Glutamatergic neuron (in vitro differentiated cells): ENCODE measurements at places on chromosomes 5 and 9. TPM values are rescaled to one million over a fixed set of nuclear protein-coding genes. Genes with fewer than 3 reads are reported as not detected.

GRCh38 chr9:131407717-131408195 lies 13.9 kb downstream of the PRRC2B start:
- no peaks in the 10 kb centered on the region for H3K36me3 ChIP-seq
- peak overlapping the region; percentile 98 for H3K27ac ChIP-seq
- H3K4me1 ChIP-seq = peaks cover 72% of the 10 kb centered on the region
- peaks cover 3% of the 10 kb centered on the region for H3K27me3 ChIP-seq
- DNase-seq = no peak

DNA sequence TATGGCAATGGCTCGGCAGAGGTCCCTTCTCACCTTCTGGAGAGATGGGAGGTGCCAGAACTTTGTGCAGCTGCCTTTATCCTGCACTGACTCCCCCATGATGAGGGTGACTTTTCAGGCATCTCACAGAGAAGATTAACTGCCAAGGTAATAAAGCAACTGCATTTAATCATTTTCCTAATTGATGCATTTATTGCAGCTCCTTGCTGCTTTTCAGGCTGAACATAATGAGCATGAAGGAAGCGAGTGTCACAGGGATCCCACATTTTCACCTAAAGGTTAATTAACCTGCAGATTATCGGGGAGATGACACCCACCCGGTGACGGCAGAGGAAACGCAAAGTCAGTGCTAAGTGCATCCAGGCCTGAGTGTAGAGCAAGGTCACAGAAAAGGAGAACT lies 154.3 kb downstream of the ICE1 start:
- no peak for DNase-seq
- no peaks in the 10 kb centered on the region for H3K36me3 ChIP-seq
- no peak overlapping the region for H3K27ac ChIP-seq
- no peak overlapping the region for H3K4me3 ChIP-seq

GRCh38 chr9:99221266-99221620 lies 499 bp downstream of the ALG2 start:
- peak overlapping the region; percentile 90 for H3K4me3 ChIP-seq
- H3K27ac ChIP-seq = peak overlapping the region; percentile 88
- peaks cover 5% of the 10 kb centered on the region for H3K36me3 ChIP-seq
- H3K4me1 ChIP-seq = peaks cover 18% of the 10 kb centered on the region
- DNase-seq = no peak

DNA sequence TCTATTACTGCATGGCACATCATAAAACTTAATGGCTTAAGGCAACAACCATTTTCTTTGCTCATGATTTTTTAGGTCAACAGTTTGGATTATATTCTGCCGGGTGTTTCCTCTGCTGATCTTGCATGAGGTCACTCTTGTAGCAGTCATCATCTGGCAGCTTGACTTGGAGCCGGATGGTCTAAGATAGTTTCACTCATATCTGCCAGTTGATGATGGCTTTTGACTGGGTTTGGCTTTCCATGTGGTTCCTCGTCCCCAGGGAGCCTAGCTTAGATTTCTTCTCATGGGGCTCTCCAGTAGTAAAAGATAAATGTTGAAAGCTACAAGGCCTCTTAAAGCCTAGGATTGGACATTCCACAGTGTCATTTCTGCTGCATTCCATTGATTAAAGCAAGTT lies 27.4 kb downstream of the LNPEP start:
- no peak overlapping the region for H3K27ac ChIP-seq
- peaks cover 22% of the 10 kb centered on the region for H3K4me1 ChIP-seq
- H3K27me3 ChIP-seq = peaks cover 2% of the 10 kb centered on the region
- no peaks in the 10 kb centered on the region for H3K36me3 ChIP-seq

DNA sequence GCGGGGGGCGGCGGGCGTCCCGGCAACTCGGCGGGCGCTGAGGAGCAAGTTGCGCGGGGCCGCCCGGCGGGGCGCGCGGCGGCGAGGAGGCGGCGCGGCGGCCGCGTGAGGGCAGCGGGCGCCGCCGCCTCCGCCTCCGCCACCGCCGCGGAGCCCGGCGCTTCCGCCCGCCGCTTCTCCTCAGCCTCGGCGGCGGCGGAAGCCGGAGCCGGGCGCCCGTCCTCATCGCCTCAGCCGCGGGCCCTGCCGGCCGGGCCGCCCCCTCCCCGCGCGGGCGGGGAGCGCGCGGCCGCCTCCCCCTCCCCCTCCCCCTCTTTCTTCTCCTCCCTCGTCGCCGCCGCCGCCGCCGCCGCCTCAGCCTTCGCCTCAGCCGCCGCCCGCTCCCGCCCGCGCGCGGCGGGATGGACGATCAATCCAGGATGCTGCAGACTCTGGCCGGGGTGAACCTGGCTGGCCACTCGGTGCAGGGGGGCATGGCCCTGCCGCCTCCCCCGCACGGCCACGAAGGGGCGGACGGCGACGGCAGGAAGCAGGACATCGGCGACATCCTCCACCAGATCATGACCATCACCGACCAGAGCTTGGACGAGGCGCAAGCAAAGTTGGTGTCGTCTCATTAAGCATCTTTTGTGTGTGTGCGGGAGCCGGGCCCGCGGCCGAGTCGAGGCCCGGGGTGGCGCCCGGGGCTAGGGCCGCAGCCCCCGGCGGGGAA lies at the start of gene PBX3:
TSS of gene PBX3 (plus strand) at position 321 of the 712 bp plus-strand sequence.
- H3K27ac ChIP-seq = peak within 1 kb of the TSS; percentile 92
- H3K4me3 ChIP-seq = peak within 1 kb of the TSS; percentile 91
- H3K4me1 ChIP-seq = peaks cover 15% of the 10 kb centered on the region
- DNase-seq = peak; percentile 70
- H3K27me3 ChIP-seq = peaks cover 8% of the 10 kb centered on the region
- H3K36me3 ChIP-seq = no peaks in the 10 kb centered on the region

DNA sequence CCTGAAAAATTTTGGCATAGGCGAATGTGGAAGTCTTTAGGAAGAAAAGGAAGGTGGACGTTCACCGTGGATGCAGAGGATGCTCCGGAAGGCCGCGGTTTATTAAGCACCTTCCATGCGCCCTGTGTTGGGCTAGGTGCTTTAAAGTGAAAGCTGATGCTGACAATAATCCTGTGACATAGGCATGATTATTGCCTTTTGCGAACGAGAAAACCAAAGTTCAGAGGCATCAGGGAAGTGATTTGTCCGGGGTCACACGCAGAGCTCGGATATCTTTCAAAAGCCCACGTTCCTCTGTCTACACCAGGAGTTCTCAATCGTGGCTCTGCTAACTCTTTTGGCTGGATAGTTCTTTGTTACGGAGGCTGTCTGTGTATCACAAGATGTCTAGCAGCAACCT lies 12.0 kb upstream of the GABRP start:
- H3K4me3 ChIP-seq = no peak overlapping the region
- H3K4me1 ChIP-seq = peaks cover 30% of the 10 kb centered on the region
- no peak overlapping the region for H3K27ac ChIP-seq
- no peak for DNase-seq

- no peak overlapping the region for H3K4me3 ChIP-seq
- no peaks in the 10 kb centered on the region for H3K4me1 ChIP-seq
- H3K27me3 ChIP-seq = peaks cover 2% of the 10 kb centered on the region
These were observed 76.2 kb upstream of the PTPN3 start for GRCh38 chr9:109574061-109574882.

DNA sequence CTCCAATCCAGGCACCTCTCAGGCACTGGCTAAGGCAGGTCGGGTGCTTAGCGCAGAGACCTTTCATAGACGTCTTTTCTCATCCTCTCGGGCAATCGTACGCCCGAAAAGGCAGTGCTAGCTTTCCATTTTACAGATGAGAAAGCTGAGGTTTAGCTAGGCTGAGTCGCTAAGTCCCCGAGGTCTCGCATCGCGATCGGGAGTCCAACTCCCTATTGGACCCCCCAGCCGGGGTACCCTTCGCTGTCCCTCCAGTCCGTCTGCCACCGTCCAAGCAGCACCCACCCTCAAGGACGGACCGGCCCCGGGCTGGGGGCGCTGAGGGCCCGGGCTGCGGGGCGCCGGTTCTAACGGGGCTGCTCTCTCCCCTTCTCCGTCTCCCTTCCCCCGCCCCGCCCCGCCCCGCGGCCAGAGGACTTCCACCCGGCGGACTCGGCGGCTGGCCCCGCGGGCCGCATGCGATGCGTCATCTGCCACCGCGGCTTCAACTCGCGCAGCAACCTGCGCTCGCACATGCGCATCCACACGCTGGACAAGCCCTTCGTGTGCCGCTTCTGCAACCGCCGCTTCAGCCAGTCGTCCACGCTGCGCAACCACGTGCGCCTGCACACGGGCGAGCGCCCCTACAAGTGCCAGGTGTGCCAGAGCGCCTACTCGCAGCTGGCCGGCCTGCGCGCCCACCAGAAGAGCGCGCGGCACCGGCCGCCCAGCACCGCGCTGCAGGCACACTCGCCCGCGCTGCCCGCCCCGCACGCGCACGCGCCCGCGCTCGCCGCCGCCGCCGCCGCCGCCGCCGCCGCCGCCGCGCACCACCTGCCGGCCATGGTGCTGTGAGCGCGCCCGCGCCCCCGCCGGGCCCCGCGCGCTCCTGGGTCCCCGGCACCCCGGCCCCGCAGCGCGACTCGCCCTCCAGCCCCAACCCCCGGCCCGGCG lies 12.5 kb upstream of the EXOSC2 start:
- H3K27ac ChIP-seq = no peak overlapping the region
- peaks cover 6% of the 10 kb centered on the region for H3K27me3 ChIP-seq
- DNase-seq = peak; percentile 89
- peaks cover 5% of the 10 kb centered on the region for H3K4me1 ChIP-seq
- H3K4me3 ChIP-seq = no peak overlapping the region
- H3K36me3 ChIP-seq = peaks cover 8% of the 10 kb centered on the region

GRCh38 chr5:158303883-158304282 lies 444.9 kb upstream of the CLINT1 start:
- H3K36me3 ChIP-seq = no peaks in the 10 kb centered on the region
- no peaks in the 10 kb centered on the region for H3K27me3 ChIP-seq
- H3K4me3 ChIP-seq = no peak overlapping the region
- DNase-seq = no peak
- H3K27ac ChIP-seq = no peak overlapping the region

DNA sequence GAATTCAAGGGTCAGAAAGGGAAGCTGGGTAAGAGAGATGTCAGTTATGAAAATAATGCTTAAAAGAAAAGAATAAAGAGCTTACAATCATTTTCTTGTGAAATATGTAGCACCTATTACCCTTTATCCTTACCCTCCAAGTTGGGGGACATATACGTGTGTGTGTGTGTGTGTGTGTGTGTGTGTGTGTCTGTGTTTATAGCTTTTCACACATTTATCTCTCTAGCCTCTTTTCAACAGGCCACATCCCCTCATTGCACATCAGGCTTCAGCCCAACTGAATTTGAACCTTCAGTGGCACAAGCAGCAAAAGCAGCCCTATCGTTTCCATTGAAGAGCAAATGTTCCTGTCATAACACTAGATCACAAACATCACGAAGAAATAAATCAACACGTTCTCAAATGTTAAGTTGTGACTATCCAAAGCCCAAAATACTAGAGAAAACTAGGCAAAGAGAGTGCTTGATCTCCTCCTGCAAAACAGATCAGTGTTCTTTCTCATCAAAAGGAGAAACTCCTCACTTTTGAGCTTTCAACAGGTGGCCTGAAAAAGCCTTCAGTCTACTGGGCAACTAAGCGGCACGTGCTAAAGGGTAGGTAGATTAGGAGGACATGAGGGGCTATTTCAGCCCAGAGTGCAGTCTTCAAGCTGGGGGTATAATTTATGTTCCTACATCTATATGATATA lies 416.4 kb downstream of the EFNA5 start:
- H3K4me1 ChIP-seq = peaks cover 11% of the 10 kb centered on the region
- H3K4me3 ChIP-seq = no peak overlapping the region
- no peaks in the 10 kb centered on the region for H3K27me3 ChIP-seq
- H3K36me3 ChIP-seq = peaks cover 4% of the 10 kb centered on the region
- no peak for DNase-seq
- H3K27ac ChIP-seq = no peak overlapping the region

- DNase-seq = no peak
- no peak overlapping the region for H3K4me3 ChIP-seq
- peaks cover 23% of the 10 kb centered on the region for H3K4me1 ChIP-seq
- no peaks in the 10 kb centered on the region for H3K27me3 ChIP-seq
- H3K36me3 ChIP-seq = no peaks in the 10 kb centered on the region
These were observed 297.0 kb downstream of the TRIM32 start for GRCh38 chr9:116984111-116984510.

DNA sequence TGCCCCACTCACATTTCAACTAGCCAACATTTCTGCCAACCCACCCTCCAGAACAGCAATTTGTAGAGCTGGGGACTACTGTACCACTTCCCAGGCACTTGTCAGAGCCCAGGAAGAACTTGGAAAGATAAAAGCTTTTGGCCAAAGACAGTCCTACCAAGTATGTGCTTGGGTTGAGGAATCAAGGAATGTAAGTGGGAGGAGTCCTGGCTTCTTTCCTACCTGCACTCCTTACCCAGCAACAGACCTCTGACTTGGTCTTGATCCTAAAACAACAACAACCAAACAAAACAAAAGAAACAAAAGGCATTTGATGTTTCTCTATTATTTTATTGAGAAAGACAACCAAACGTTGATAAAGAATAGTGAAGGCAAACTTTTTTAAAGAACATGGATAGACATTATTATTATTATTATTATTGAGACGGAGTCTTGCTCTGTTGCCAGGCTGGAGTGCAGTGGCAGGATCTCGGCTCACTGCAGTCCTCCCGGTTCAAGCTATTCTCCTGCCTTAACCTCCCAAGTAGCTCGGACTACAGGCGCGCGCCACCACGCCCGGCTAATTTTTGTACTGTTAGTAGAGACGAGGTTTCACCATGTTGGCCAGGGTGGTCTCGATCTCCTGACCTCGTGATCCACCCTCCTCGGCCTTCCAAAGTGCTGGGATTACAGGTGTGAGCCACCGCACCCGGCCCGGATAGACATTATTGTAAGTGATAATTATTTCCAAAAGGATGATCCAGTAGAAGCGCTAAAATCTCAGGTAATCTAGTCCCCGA lies 33.5 kb downstream of the ANXA2R start:
- peaks cover 15% of the 10 kb centered on the region for H3K4me1 ChIP-seq
- peak overlapping the region; percentile 97 for H3K4me3 ChIP-seq
- DNase-seq = no peak

- DNase-seq = no peak
- peaks cover 2% of the 10 kb centered on the region for H3K27me3 ChIP-seq
- no peak overlapping the region for H3K4me3 ChIP-seq
These were observed 56.4 kb upstream of the GLIS3 start for GRCh38 chr9:4356306-4356705.

DNA sequence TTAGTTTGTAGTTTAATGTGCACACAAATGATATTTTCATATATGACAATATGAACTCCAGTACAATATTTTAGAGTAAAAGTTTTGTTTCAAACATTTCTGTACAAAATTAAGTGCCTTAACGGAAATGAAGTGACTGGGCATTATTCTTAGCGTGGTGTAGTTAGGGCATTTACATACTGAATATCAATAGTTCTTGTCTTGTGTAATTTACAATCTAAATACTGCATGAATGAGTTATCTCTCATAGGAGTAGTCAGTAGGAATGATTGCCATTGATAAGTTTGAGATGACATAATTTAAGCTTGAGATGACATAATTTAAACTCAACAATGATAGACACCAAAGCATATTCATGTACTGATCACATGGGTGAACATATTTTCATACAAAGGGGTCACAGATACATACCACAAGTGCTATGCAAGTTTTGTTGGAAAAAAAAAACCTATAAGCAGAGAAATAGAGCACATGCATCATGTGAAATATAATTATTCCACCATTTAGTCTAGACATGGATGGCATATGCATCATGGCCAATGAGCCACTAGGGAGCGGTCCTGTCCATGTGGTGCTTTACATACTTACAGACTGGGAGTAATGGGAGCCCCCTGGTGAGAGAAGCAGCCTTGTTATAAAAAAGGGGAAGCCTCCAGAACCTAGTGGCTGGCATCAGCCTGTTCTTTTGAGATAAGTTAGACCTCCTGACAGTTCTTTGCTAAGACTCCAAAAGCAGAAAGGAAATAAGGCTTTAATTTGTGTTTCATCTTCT lies 1523.9 kb downstream of the MAT2B start:
- H3K36me3 ChIP-seq = no peaks in the 10 kb centered on the region
- DNase-seq = no peak
- no peak overlapping the region for H3K27ac ChIP-seq

C9 gene
- not detected for total RNA-seq

CD14 gene
- total RNA-seq = 0.64 TPM

SAXO1 gene
- 0.37 TPM for total RNA-seq

C5orf52 gene
- total RNA-seq = not detected
